Neural progenitor cell (in vitro differentiated cells): ENCODE measurements at places on chromosomes 12 and 14. TPM values are rescaled to one million over a fixed set of nuclear protein-coding genes. Genes with fewer than 3 reads are reported as not detected.

The CDCA3 gene
- total RNA-seq = 62.1 and 73.5 TPM in 2 replicates

The CACNA2D4 gene
- total RNA-seq = 3.0 and 8.5 TPM in 2 replicates

The HHIPL1 gene
- total RNA-seq = 0.32 and 1.2 TPM in 2 replicates

The DERA gene
- 64.6 and 91.2 TPM in 2 replicates for total RNA-seq

The CD27 gene
- 0.43 TPM in 1 of 2 replicates, not detected in the other for total RNA-seq

The KRT80 gene
- total RNA-seq = 0.12 TPM in 1 of 2 replicates, not detected in the other

The FITM1 gene
- 0.77 and 1.2 TPM in 2 replicates for total RNA-seq

The ADAMTS20 gene
- 8.6 and 10.9 TPM in 2 replicates for total RNA-seq

The MDP1 gene
- 18.3 and 20.1 TPM in 2 replicates for total RNA-seq

The ARG2 gene
- 91.8 and 92.4 TPM in 2 replicates for total RNA-seq

The SYNDIG1L gene
- 0.40 TPM in 1 of 2 replicates, not detected in the other for total RNA-seq

The CMA1 gene
- total RNA-seq = not detected in 2 replicates

The DYRK2 gene
- total RNA-seq = 29.6 and 34.2 TPM in 2 replicates

The DEGS2 gene
- 0.25 TPM in 1 of 2 replicates, not detected in the other for total RNA-seq

The ALX1 gene
- total RNA-seq = 3.9 and 5.6 TPM in 2 replicates

The GPR137C gene
- total RNA-seq = 7.1 and 9.3 TPM in 2 replicates

The AKAP5 gene
- total RNA-seq = 2.4 and 3.2 TPM in 2 replicates

The INHBE gene
- 2.6 TPM in 1 of 2 replicates, not detected in the other for total RNA-seq

The RFX4 gene
- 0.22 and 3.4 TPM in 2 replicates for total RNA-seq

The ITGB7 gene
- total RNA-seq = 0.43 TPM in 1 of 2 replicates, not detected in the other

The KCNMB4 gene
- total RNA-seq = 5.7 and 8.5 TPM in 2 replicates

The OAS1 gene
- total RNA-seq = not detected in 2 replicates

The MYH6 gene
- total RNA-seq = 0.03 TPM in 1 of 2 replicates, not detected in the other

The AKAP6 gene
- 3.7 and 7.3 TPM in 2 replicates for total RNA-seq

The CARMIL3 gene
- total RNA-seq = 0.77 and 1.4 TPM in 2 replicates

The KRT74 gene
- not detected in 2 replicates for total RNA-seq

The DGLUCY gene
- 17.0 and 47.2 TPM in 2 replicates for total RNA-seq

The CISTR gene
- total RNA-seq = not detected in 2 replicates

The SERPINA1 gene
- 0.13 and 0.43 TPM in 2 replicates for total RNA-seq

The PTCSC3 gene
- not detected in 2 replicates for total RNA-seq

The NTS gene
- 0.40 TPM in 1 of 2 replicates, not detected in the other for total RNA-seq

The SLC7A8 gene
- total RNA-seq = 56.5 and 83.7 TPM in 2 replicates

The TCTN2 gene
- total RNA-seq = 15.6 and 15.8 TPM in 2 replicates

The PIK3C2G gene
- not detected in 2 replicates for total RNA-seq

The REP15 gene
- 0.34 and 0.45 TPM in 2 replicates for total RNA-seq

The SMIM41 gene
- not detected in 2 replicates for total RNA-seq

The AQP6 gene
- 0.12 TPM in 1 of 2 replicates, not detected in the other for total RNA-seq

The LUM gene
- 0.19 TPM in 1 of 2 replicates, not detected in the other for total RNA-seq

The BCL11B gene
- total RNA-seq = 1.3 and 1.5 TPM in 2 replicates

The PGF gene
- 1.0 and 2.1 TPM in 2 replicates for total RNA-seq

The CEP170B gene
- 3.0 and 13.7 TPM in 2 replicates for total RNA-seq

The RAB5B gene
- total RNA-seq = 62.9 and 64.5 TPM in 2 replicates

The SLC22A17 gene
- total RNA-seq = 22.2 and 80.8 TPM in 2 replicates

The ADAM20 gene
- 1.2 and 2.0 TPM in 2 replicates for total RNA-seq

The IAPP gene
- 0.15 and 0.92 TPM in 2 replicates for total RNA-seq

The OR6C70 gene
- not detected in 2 replicates for total RNA-seq

The SIX1 gene
- total RNA-seq = 0.28 TPM in 1 of 2 replicates, not detected in the other

The CEBPE gene
- not detected in 2 replicates for total RNA-seq

The CGRRF1 gene
- 29.6 and 36.1 TPM in 2 replicates for total RNA-seq

The COCH gene
- total RNA-seq = 23.1 and 31.1 TPM in 2 replicates

The FOXN4 gene
- 0.25 TPM in 1 of 2 replicates, not detected in the other for total RNA-seq

The ZFYVE1 gene
- 14.3 and 14.7 TPM in 2 replicates for total RNA-seq

The TMEM179 gene
- total RNA-seq = 0.77 and 12.1 TPM in 2 replicates

The NINJ2 gene
- 0.37 TPM in 1 of 2 replicates, not detected in the other for total RNA-seq

The CLECL1 gene
- not detected in 2 replicates for total RNA-seq
